Activated CD8-positive, alpha-beta memory T cell treated with anti-CD3 and anti-CD28 coated beads for 4 hours (primary cell): ENCODE measurements at places on chromosomes 7 and 10.

GRCh38 chr10:86535132-86535882 lies 13.7 kb upstream of the WAPL start:
- no peak for DNase-seq

- no peak for DNase-seq
Observed at GRCh38 chr10:93420091-93420490, 62.0 kb downstream of the MYOF start.

GRCh38 chr7:22486597-22486996 lies 13.4 kb downstream of the STEAP1B start:
- no peak for DNase-seq

DNA sequence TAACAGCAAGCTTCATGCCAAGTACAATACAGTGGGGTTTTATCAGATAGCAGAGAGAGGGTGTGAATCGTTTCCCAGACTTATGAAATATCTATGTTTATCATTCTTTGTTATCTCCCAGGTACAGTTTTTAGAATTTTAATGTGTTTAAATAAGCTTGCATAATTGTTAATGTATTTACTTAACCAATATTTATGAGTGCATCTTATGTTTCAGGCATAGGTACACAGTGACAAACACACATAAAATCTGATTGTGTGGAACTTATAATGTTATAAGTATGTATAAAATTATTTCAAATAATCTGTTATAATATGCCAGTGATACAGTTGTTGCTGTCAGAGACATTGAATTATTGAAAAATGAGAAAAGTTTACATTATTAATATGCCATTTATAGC lies 1011.4 kb upstream of the C7orf33 start:
- no peak for DNase-seq

DNA sequence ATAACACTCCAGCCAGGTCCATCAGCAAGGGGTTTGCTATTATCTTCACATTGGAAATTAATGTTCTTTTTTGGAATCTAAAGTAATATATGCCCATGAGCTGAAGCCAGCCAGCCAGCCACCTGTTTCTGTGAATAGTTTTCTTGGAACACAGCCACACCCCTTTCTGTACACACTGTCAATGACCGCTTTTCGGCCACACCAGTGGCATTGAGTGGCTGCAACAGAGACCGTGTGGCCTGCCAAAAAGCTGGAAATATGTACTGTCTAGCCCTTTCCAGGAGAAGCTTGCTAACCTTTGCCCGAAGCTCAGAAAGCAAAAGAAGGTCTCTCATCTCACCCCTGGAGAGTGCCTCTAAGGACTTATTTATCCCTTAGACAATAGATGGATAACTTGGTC lies 98.5 kb upstream of the NPS start:
- no peak for DNase-seq

- DNase-seq, result no peak
Observed at GRCh38 chr10:27912231-27912630, 86.6 kb downstream of the ODAD2 start.

DNA sequence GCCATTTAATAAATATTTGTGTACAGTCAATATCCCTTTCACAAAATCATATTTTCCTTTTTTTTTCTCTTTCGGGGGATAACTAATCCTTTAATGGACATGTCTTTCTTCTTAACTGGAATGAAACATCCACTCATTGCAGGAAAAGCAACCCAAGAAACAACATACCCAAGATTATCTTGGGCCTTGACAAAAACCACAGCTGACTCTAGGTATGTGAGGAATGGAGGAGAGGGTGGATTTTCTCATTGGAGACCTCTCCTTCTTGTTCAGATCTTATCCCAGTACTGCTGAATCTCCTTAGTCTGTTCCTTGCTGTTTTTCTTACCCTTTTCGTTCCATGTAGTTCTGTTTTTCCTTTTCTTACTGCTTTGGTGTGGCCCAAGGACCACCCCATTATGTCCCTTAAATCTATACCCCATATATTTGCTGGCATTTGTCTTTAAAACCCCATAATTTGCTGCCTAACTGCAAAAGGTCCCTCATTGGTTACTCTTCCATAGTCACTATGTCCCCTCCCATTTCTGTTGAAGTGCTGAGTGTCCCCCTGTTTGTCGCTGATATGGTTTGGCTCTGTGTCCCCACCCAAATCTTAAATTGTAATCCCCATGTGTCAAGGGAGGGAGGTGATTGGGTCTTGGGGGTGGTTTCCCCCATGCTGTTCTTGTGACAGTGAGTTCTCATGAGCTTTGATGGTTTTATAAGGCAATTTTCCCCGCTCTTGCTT lies 6.8 kb upstream of the CDK6 start:
- DNase-seq, result no peak

GRCh38 chr7:107659666-107660065 lies 962 bp upstream of the SLC26A4 start:
- no peak for DNase-seq

DNA sequence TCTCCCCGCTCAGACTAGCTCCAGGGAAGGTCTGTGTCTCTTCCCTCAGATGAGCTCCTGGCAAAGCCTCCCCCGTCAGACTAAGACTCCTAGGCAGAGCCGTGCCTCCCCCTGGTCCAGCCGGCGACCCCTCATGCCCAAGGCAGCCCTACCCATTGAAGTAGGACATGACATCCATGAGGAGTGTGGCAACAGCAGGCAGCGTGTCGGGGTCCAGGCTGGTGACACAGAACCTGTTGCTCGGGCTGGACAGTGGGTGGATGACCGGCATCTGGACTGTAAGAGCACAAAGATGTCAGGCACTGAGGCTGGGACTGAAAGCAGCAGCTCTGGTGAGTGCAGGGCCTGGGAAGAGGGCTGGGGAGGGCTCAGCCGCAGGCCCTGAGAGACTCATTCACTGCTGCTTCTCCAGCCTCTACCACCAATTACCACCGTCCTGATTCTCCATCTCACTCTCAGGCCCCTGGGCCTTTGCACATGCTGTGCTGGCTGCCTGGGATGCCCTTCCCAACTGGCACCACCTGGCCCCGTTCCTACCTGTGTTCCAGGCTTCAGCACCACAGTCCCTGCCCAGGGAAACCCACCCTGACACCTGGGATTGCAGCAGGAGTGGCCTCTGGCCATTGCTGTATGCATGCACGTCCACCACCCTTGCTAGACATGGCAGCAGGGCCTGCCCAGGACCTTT lies 2.8 kb downstream of the PVRIG start:
- DNase-seq, result no peak

GRCh38 chr7:111082351-111082750 lies 8.6 kb upstream of the LRRN3 start:
- no peak for DNase-seq

- no peak for DNase-seq
Observed at GRCh38 chr7:138116141-138116540, 39.9 kb downstream of the AKR1D1 start.
